ENCODE measurements at places on chromosomes 6 and 20.

DNA sequence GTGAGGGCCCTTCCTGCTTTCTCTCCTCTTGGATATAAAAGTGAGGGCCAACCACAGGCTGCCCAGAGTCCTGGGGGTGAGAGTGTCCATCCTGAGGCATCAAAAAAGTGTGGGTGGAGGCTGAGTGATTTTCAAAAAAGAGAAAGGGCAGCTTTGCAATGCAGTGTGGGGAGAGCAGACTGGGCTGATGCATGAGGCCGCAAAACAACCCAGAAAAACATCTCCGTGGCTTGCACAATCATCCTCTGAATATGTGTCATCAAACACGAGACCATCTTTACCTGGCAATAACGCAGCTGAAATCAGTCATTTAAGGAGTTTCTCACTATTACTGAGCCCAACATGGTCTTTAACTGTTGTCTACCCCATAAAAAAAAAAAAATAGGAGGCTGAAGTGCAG is 191.2 kb upstream of the SOX4 start:
- no peak for DNase-seq

GRCh38 chr6:17635568-17635967 is 35.5 kb downstream of the FAM8A1 start:
- DNase-seq = no peak

GRCh38 chr6:162029873-162030576 is 697.5 kb downstream of the PRKN start:
- DNase-seq = no peak

DNA sequence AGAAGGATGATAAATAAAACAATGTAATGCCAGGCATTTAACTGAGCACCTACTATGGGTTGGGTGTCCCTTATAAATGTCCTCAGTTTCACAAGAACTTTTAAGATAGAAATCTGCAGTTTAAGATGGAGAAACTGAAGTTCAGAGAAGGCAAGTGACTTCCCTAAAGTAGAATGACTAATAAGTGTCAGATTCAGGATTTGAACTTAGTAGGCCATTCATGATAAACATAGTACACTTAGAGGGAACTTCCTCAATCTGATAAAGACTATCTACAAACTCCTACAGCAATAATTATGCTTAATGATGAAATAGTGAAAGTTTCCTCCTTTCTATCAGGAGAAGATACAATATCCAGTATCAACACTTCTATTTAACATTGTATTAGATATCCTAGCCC is 43.9 kb downstream of the NCR2 start:
- DNase-seq = no peak

GRCh38 chr6:156597095-156597494 is 180.1 kb upstream of the ARID1B start:
- no peak for DNase-seq

DNA sequence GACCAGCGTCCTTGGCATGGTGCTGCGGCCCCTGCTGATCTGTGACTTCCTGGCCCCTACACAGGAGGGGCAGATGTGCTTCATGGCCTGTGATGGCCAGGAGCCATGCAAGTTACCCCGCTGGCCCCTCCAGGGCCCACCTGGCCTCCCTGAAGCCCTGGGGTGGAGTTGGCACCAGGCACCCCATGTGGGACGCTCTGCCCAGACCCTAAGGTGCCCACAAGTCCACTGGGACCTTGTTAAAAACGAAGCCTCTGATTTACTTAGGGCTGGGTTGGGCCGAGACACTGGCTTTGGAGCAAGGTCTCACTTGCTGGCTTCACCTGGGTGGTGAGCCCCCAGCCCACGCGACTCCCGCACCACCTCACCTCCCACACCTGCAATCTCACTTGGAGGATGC is 139.0 kb downstream of the PHACTR3 start:
- no peak for DNase-seq

- DNase-seq = no peak
Measured at GRCh38 chr6:19037607-19038006, 650.5 kb downstream of the RNF144B start.

DNA sequence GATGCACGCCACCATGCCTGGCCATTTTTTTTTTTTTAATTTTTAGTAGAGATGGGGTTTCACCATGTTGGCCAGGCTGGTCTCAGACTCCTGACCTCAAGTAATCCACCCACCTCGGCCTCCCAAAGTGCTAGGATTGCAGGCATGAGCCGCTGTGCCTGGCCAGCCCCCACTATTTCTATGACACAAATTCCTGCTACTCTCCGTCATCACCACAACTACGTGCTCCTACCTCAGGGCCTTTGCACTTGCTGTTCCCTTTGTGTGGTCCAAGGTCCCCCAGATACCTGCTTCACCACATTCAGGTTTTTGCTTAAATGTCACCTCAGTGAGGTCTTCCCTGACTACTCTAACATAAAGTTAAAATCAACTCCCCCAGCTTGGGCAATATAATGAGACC is 5.2 kb upstream of the CEBPB start:
- DNase-seq = no peak
